ENCODE measurements at places on chromosomes 12 and 14. TPM values are rescaled to one million over a fixed set of nuclear protein-coding genes. Genes with fewer than 3 reads are reported as not detected.
A peak's percentile ranks its signal among the peaks of the same experiment; 100 is the strongest.

The NPFF gene
- not detected for polyA plus RNA-seq

GRCh38 chr14:86802726-86803125 lies 1190.3 kb downstream of the GALC start:
- no peak for DNase-seq

DNA sequence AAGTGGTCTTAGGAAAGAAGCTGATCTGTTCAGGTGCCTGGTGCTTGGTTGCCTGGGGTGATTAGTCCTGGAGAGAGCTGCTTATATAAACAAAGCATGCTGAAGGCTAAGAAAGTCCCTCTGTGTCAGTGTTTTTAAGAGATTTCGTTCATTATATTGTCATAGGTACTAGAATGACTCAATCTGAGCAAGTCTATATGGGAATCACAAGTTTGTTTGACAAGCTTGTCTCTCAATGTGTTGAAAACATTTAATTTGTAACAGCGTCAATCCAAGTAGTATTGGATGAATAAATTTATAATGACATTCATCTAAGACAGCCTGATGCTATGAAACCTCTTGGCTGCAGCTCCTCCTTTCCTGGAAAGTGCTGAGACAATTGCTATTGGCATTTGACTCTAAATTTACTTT lies 256.3 kb downstream of the TMTC2 start:
- no peak for DNase-seq

DNA sequence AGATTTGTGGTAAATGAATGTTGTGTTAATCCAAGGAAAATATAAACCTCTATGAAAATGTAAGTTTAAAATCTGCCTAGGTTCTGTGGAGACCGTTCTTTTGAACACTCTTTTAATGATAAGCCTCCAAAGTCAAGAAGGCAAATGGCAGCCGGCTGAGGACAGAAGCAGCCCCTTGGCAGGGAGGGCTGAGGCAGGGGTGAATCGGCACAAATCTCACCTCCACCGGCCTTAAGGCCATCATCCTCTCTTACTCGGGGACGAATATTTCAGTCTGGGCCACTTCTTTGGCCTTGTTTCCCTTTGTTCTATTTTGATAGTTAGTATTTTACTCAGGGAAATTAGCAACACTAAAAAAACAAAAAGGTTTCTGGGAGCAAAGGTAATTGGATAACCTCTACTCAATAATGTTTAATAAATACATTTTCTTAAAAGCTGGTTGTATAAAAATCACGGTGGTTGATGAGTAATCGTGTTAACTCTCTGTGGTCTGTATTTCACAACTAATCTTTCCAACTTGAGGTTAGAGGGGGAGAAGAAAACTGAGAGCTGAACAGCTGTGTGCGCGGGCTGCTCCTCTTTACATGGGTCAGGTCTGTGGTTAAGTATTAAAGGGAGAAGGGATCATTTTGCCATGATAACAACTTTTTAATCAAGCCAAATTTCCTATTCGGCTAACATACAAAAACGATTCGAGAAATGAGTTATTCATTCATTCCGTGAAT lies 18.6 kb downstream of the LGMN start:
- no peak for DNase-seq

- no peak for DNase-seq
Observed at GRCh38 chr12:50234347-50234746, 49.0 kb downstream of the LIMA1 start.

GRCh38 chr12:49367381-49368239 lies at the start of gene SPATS2:
SPATS2 (plus strand) TSS chr12:49367462; CDS start chr12:49461013, 93,551 bp downstream.
- DNase-seq, result peak; percentile 91

- no peak for DNase-seq
Observed at GRCh38 chr14:55354500-55354899, 57.1 kb downstream of the ATG14 start.

The REP15 gene
- 0.58 TPM for polyA plus RNA-seq

The GPHN gene
- 65.5 TPM for polyA plus RNA-seq
